ENCODE measurements at places on chromosomes 3 and 15.

DNA sequence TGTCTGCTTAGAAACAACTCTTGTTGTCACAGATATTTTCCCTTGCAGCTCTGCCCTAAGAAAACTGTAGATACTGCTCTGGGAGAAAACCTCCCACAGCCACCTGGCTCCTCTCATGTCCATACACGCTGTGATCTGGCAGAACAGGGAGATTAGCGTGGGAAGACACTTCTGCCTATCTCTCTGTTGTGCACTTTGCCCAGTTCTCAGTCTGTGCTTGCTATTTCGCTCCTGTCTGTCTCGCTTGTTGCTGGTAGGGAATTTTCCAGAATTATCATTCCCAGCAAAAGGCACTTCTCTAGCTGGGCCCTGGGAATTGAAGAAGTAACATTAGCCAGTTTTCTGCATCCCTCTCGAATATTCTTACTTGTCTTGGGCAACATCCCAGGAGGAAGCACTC is 8.1 kb upstream of the GATM start:
- no peak for DNase-seq

DNA sequence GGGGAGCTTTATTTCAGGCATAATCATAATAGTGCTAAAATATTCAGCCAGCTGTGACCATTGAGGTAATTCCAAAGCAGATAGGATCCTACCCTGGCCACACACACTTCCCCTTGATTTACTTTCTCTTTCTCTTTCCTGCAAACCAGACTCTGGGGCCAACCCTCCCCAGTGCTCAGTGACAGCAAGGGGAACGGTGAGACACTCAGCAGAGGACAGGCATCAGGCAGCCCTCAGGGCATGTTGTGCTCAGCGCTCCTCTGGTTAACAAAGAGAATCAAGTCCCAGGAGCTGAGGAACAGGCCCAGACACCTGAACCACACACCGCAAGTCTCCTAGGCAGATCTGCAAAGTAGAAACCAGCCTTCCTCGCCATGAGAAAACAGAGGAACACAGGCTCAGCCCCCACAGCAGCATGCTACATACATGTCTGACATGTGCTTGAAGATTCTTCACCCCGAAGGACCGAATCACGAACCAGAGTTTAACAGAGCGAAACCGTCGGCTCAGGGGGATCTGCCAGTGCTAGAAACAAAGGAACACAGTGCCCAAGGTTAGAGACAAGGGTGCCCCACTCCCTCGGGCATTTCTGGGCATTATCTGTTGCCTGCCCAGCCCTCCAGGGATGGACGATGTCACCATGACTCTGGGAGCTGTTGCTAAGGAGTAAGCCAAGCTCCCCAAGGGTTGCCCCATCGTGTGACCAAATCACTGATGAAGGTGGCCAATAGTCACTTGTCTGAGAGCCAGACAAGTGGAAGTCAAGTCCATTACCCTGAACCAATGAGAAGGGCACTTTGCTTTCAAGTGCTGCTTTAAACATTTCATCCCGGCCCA is 17.5 kb downstream of the HDC start:
- DNase-seq = no peak

DNA sequence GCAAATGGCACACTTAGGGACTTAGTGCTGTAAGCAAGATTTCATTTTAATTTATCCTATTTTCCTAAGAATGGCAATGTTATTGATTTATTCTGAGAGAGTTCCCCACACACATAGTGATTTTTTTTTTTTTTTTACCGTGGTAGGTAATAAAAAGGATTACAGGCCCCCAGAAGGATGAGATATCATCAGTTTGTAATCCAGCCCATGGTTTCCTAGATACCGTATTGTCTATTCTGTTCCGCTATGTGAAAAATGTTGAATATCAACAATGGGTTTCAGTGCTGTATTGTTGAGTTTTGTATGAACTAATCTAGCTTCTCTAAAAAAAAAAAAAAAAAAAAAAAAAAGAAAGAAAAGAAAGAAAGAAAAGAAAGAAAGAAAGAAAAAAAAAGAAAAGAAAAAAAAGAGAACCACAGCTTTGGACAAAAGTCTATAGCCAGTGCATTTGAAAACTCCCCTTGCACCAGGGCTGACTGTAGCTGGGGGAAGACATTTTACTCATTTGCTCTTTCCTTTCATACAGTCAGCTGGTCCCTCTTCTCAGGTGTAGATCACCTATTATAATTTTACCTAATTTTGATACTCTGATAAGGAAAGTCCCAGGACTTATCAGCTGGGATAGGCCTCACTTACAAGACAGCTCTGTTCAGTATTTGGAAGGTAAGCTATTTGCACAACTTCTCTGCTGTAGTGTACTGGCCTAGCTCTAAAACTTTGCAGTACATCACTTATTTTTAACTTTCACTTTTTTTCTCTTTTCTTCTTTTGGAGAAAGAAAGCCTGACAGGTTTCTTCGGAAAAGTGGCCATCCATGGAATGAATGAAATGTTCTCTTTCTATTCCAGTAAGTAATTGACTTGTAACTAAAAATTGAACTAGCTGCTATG is 101.4 kb upstream of the SOX2 start:
- no peak for DNase-seq

- no peak for DNase-seq
Observed at GRCh38 chr3:106880206-106880605, 497.0 kb upstream of the CCDC54 start.

DNA sequence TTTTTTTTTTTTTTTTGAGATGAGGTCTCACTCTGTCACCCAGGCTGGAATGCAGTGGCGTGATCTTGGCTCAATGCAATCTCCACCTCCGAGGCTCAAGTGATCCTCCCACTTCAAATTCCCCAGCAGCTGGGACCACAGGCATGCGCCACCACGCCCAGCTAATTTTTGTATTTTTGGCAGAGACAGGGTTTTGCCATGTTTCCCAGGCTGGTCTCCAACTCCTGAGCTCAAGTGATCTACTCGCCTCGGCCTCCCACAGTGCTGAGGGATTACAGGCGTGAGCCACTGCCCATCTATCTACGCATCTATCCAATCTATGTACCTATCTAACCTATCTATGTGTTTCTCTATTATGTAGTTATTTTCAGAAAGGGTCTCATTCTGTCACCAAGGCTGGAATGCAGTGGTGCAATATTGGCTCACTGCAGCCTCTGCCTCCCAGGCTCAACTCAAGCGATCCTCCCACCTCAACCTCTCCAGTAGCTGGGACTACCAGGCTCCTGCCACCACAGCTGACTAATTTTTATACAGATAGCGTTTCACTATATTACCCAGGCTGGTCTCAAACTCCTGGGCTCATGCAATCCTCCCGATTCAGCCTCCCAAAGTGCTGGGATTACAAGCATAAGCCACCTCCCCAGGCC is 20.2 kb upstream of the GPX1 start:
- no peak for DNase-seq

DNA sequence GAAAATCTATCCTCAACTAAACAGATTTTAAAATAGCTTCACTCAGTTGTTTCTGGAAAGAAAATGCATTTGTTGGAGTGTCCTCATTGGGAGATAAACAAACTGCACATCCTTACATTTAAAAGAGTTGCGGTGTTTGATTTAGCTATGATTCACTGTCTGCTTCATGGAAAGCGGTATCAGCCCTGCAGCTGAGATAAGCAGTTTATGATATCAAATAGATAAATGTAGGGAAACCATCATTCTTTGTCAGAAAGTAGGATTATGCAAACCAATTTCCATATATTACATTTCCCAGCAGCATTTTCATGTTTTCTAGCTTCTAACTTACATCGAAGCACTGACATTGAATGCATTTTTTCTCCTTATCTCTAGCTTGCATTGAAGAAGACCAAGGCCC is 698.9 kb downstream of the DIPK2A start:
- DNase-seq = no peak

- DNase-seq = peak; percentile 72
Observed at GRCh38 chr15:92845126-92845508, 55.0 kb upstream of the CHD2 start.

DNA sequence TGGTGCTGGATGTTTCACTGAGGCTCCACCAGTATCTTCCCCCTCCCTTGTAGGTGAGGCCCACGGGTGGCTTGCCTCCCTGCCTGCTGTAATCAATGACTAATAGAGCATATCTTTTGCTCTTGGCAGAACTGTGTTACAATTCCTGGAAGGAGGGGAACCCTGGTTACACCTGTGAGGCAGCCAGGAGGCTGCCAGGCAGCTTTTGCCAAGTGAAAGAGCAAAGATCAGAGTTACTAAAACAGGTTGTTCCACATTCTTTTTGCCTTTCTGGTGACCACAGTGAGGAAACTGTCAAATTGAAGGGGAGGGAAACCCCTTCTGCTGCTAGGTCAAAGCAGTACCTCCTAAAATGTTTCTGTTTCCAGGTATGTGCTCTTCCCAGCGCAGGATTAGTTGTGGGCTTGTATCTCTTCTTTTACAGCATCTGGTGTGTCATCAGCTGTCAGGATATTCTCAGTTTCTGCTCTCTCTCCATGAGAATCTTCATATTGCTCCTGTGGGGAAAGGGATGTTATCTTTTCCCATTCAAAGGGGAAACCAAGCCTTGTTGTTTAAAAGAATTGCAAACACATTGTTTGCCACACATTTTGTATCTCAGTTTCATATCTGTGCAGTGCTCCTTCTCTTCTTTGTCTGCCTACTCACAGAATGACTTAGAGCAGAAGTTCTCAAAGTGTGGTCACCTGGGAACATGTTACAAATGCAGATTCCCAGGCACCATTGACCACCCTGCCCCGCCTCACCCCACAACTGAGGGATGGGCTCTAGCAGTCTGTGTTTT is 137.4 kb upstream of the UMPS start:
- no peak for DNase-seq

DNA sequence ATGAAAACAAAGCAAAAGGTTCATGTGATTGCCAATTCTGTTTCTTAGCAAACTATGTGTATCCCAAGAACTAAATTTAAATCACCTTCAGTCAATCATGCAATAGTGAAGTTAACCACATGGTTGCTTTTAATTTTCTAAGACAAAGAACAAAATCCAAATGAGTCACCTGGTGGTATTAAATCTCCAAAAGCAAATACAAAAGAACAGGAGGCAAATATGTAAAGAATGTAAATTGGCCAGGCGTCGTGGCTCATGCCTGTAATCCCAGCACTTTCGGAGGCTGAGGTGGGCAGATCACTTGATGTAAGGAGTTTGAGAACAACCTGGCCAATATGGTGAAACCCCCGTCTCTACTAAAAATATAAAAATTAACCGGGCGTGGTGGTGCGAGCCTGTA is 54.2 kb upstream of the PIK3R4 start:
- DNase-seq = no peak

GRCh38 chr15:62071711-62072308 is 5.0 kb downstream of the C2CD4A start:
- peak; percentile 61 for DNase-seq

- DNase-seq = no peak
Observed at GRCh38 chr3:66121318-66121717, 82.6 kb upstream of the MAGI1 start.

GRCh38 chr3:184391266-184391665 is 11.4 kb downstream of the CHRD start:
- no peak for DNase-seq

GRCh38 chr15:33022629-33023028 is 171.9 kb downstream of the FMN1 start:
- DNase-seq = no peak

DNA sequence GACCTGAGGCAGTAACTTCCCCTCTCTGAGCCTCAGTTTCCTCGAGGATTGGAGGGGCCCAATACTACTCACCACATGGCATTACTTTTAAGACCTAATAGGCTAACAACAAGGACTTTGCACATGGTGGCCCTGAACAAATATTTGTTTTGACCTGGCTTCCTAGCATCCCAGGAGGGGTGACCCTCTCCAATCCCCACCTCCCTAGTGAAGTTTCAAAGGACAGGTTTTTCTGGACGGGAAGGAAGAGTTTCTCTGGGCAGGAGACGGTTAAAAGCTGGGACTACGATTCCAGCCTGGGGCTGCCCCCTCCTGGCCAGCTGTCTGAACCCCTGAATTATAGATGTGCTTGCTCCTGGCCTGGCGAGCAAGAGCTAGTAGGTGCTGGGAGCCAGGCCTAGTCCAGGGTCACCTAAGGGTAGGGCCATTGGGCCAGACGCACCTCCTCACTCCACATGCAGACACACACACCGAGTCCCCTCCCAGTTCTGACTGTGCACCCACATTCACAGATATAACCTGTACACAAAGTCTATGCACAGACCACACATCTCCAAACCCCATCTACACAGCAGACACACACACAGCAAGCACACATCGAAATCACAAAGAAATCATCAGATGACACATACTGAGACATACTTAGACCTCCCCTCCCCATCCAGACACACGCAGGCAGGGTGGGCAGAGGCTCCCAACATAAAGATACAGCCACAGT is 2.7 kb upstream of the ISL2 start:
- DNase-seq = peak; percentile 80

Data from A549 (cell line).